ENCODE measurements at places on chromosomes 3 and 15.

GRCh38 chr3:152833089-152833488 is 1.8 kb upstream of the P2RY1 start:
- no peak for DNase-seq

DNA sequence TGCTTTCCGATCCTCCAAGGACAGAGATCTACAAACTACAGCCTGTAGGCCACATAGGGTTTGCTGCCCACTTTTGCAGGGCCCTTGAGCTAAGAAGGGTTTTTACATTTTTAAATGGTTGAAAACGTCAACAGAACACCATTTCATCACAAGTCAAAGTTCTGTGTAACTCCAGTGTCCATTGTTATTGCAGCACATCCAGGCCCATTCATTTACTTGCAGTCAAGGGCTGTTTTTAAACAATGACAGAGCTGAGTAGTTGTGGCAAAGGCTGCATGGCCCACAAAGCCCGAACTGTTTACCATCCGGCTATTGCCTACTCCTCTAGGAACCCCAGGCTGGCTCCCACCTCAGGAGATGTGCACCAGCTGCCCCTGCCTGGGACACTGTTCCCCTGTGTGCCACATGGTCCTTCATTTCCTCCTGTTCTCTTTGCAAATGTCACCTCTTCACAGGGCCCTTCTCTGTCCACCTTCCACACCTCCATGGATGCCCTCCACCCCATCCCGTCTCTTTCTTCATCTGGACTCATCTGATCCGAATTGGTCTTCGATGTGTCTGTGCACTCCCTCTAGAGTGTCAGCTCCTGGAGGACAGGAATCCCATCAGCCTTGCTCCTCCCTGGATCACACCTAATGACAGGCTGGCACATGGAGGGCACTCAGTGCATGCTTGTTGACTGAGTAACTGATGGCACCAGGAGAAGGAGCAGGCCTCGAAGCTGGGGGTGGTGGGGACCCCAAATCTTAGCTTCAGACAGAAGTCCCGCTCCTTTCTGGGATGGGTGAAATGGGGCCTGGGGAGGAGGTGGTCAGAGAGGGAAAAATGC is 69.5 kb upstream of the IQSEC1 start:
- no peak for DNase-seq

- no peak for DNase-seq
These were observed 48.8 kb downstream of the ABHD2 start for GRCh38 chr15:89136818-89137772.

- no peak for DNase-seq
These were observed 204.4 kb upstream of the C2CD4B start for GRCh38 chr15:62369454-62369853.

- no peak for DNase-seq
These were observed 650.7 kb upstream of the ALCAM start for GRCh38 chr3:104715972-104716371.

DNA sequence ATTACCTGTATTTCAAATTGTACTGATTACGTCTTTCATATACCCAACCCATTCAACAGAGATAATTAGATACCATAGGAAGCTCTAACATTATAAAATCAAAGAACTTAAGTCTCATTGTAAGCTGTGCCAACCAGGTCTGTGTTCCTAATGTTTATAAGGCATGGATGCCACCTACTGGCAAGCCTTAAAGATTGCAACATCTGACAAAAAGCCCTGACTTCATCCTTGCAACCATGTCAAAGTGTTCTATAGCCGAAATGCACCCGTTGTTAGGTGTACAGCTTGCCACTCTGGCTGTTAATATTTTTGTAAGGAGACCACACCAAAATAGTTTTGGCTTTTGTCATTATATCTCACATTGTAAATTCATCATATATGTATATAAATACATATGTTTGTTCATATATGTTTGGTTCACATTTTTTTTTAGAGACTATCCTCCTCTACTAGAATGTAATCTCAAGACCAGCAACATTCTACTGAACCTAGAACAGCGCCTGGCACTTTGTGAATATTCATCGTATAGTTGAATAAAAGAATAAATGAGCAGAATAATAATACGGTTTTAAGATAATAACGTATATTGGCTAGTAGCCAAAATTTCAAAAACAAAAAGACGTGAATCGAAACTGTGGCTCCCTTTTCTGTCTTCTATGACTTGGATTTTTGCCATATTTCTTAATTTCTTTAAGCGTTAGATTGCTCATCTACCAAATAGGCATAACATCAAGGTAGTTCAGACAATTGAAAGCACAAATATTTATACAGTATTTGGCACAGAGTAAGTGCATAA is 258.1 kb downstream of the TBL1XR1 start:
- no peak for DNase-seq

- peak; percentile 63 for DNase-seq
These were observed 15.5 kb downstream of the TBC1D2B start for GRCh38 chr15:78061963-78062427.

- DNase-seq = no peak
These were observed 310.0 kb downstream of the EDEM1 start for GRCh38 chr3:5497497-5497896.

GRCh38 chr3:54999159-54999558 is 71.3 kb upstream of the LRTM1 start:
- DNase-seq = no peak

- DNase-seq = no peak
These were observed 428.1 kb downstream of the PYDC2 start for GRCh38 chr3:191889106-191889505.

DNA sequence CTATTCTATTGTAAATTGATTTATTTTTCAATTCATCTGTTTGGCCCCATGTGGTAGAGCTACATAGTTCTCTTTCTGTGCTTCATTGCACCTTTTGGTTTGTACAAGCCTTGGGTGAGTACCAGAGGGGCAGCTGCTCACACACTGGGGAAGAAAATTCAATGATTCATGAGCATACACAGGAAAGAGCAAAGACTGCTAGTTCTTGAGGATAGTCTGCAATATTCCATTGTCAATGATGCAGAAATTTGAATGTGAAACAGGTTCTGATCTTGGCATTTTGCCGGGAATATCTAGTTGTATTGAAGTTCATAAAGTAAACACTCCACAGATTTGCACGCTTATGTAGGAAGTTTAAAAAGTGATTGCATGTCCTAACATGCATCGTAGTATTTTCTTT is 304.6 kb downstream of the NAALADL2 start:
- DNase-seq = no peak

- DNase-seq = no peak
These were observed 9.4 kb upstream of the ERC2 start for GRCh38 chr3:56477646-56478045.

DNA sequence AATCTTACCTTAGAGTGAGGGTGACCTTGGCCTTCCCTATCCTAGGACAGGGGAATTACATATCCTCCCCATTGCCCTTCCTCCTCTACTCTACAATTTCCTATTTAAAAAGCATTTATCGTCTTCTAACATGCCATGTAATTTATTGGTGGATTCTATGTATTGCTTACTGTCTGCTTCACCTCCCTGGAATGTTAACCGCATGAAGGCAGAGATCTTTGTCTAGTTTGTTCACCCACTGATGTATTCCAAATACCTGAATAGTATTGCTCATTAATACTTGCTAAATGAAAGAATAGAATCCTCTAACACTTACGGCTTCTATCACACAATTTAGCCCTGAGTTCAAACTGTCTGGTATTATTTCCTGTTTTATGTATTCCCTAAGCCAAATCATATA is 68.6 kb downstream of the PPARG start:
- DNase-seq = no peak

DNA sequence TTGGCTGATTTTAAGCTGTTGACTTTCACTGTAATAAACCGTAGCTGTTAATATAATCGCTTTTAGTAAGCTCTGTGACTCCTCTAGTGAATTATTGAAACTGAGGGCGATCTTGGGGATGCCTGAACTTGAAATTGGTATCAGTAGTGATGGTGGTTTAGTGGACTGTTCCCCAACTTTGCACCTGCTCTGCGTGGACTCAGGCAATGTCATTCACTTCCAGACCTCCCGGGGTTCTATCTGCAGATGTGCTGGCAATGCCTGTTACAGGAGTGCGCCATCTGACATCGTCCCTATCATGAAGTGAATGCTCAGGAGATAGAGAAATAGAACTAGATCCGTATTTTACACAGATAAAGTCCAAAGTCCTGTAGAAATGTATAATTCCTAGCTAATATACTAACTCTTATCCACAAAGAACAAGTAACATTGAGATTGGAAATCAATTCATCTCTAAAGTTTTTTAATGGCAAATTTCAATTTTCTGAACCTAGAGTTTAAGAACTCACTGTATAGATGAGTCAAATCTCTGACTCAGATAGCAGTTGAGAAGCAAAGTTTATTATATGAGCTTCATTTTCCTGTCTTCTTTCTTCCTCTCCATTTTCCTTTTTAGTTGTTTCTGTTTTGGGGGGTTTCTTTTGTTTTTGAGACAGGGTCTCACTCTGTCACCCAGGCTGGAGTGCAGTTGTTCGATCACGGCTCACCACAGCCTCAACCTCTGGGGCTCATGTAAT is 51.8 kb downstream of the HEG1 start:
- DNase-seq = no peak

GRCh38 chr3:12906141-12906915 is 65.0 kb upstream of the RPL32 start:
- no peak for DNase-seq

DNA sequence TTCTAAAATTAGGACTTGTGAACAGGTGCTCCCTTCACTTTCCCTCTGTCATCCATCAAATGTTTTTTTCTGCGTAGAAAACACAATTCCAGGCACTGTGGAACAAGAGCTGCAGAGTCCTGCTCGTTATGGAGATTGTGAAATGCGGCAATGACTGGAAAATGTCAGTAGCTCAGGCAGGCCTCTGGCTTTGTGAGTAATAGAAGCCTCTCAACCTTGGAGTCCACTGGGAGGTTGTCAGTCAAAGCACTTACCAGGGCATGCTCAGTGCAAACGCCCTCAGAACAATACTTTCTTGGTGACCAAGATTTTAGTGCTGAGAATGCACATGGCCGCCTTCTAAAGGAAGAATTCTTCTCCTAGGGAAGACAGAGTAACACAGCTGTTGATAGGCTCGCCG is 26.7 kb upstream of the MED12L start:
- no peak for DNase-seq

GRCh38 chr15:100784493-100785180 is 95.0 kb upstream of the ALDH1A3 start:
- no peak for DNase-seq

DNA sequence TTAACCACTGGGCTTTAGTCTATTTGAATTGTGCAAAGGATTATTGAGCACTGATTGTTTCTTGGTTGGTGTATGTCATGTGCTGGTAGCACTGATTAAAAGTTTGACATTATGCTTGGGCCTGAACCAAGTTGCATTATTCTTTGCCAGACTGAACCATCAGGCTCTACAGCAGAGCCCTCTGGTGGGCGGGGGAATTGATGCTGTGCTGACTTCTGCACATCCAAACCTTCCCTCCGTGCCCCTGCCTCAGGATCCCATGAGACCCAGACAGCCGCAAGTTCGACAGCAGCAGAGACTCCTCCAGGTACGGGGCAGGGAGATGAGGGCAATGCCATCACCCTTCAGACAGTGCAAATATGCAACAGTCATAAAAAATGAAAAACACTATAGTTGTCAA is 28.4 kb upstream of the P2RY12 start:
- DNase-seq = no peak

- no peak for DNase-seq
These were observed 50.7 kb downstream of the SST start for GRCh38 chr3:187619461-187619860.

- DNase-seq = no peak
These were observed 42.9 kb downstream of the WNT7A start for GRCh38 chr3:13836658-13837587.

DNA sequence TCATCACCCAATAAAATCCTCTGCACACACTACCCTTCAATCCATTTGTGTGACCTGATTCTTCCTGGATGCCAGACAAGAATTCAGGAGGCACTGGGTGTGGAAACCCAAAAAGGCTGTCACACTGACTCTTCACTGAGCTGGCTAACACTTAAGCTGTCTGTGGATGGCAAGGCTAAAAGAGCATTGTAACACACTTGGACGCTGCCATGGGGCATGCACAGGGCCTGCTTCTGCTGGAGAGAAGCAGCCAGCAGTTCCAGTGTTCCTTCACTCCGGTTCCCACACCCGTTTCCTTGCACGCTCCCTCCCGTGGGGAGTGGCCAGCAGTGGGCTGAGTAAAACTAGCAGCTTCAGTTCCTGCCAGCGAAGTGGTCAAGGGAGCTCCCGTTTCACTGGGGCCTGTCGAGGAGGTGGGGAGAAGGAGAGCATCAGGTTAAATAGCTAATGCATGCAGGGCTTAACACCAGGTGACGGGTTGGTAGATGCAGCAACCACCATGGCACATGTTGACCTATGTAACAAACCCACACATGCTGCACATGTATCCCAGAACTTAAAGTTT is 737.1 kb downstream of the FHIT start:
- DNase-seq = no peak

DNA sequence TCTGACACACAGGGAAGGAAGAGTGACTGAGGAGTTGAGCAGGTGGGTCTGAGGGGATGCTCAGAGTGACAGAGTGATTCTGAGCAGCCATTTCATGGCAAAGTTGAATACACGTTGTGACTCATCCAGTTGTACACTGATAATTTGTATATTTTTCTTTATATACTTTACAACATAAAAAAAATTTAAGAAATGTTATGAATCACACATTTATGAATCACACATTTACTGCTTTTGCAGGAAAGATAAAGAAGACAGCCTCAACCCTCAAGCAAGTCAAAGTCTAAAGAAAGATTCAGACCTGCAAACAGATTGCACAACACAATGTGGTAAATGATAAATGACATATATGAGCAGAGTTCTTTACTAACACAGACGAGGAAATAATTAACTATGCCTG is 21.0 kb upstream of the CHMP2B start:
- no peak for DNase-seq

GRCh38 chr3:89380016-89380415 is 272.6 kb downstream of the EPHA3 start:
- DNase-seq = no peak

DNA sequence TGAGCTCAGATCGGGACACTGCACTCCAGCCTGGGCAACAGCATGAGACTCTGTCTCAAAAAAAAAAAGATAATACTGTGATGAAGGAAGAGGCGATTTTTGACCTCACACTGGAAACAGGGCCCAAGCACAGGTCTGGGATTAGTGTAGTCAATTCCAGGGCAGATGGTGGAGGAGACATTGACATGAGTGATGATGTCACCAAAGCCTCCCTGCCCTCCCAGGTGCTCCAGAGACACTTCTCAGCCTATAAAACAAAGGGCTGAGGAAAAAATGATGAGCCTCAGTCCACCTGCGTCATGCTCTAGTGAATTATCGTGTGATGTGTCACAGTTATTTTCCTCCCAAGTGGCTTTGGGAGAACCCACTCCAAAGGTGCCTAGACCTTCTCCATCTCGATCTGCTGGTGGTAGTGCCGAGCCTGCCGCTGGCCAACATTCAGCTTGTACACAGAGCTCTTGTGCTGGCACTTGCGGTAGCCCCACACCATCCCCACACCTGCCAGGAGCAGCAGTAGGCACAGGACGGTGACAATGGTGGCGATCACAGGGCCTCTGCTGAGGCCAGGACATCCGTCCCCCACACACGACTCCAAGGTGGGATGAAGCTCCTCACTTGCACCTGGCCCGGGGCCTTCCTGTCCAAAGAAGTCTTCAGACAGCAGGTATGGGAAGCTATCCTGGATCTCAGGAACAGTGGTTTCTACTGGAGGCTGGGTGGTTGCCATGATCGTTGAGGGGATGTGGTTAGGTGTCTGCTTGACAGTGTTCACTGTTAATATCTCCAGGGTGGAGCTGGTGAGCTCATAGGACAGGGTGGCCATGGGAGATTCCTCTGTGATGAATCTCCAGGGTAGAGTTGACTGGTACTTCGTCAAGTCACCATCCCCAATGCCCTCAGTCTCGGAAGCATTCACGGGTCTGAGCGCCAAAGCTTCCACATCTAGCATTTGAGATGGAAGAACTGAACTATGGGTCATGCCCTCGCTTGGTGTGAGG is 38.8 kb downstream of the CRTAP start:
- no peak for DNase-seq

All from stimulated activated CD4-positive, alpha-beta T cell treated with anti-CD3 and anti-CD28 coated beads, Interleukin-4, amount 100 ng/mL, for 4 hours (primary cell).